HT-29 (cell line): ENCODE measurements at places on chromosomes 16 and 17. TPM values are rescaled to one million over a fixed set of nuclear protein-coding genes. Genes with fewer than 3 reads are reported as not detected.

DNA sequence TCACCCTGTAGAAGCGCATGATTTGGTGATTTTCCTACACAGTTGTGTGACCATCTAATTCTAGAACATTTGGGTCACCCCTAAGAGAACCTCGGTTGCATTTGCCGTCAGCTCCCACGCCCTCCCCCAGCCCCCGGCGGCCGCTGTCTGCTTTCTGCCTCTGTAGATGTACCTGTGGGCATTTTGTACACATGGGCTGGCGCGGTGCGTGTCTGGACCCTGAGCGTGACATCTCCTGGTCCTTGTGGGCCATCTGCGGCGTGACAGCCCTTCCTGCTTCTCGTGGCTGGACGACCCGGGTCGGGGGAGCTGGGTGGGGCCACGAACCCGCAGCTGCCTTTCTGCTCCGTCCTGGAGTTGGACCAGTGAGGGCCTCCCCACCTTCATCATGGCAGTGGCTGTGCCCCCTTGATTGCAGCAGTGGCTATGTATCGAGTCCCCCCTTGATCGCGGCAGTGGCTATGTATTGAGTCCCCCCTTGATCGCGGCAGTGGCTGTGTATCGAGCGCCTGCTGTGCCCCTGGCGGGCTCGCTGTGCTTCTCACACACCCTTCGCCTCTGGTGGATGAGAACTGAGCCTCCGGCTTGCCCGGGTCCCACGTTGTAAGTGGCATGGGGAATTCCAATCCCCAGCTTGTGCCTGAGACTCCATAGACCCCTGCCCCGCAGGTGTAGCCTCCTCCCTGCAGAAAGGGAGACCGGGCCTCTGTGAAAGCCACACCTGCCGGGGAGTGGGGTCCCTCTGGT is 24.1 kb downstream of the GSE1 start:
- no peak for DNase-seq

- DNase-seq = peak; percentile 25
Measured at GRCh38 chr16:17227278-17227677, 243.5 kb downstream of the XYLT1 start.

- DNase-seq = no peak
Measured at GRCh38 chr16:86205521-86206245, 304.6 kb upstream of the FOXF1 start.

DNA sequence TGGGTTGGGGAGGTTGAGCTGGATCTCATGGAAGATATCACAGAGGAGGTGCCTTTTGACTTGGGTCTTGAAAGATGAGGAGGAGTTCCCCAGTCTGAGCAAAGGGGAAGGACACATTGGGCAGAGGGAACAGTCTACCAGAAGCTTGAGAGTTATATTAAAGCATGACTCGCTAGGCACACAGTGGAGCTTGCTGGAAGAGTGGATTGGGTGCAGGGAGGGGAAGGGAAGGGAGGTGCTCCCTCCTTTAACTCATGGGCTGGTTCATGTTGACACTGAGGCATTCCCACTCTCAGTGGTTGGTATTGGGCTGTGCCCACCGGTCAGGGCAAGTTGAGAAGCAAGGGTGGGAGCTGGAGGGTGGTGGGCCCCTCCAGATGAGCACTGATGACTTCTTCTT is 5.9 kb downstream of the TMEM98 start:
- DNase-seq = no peak

DNA sequence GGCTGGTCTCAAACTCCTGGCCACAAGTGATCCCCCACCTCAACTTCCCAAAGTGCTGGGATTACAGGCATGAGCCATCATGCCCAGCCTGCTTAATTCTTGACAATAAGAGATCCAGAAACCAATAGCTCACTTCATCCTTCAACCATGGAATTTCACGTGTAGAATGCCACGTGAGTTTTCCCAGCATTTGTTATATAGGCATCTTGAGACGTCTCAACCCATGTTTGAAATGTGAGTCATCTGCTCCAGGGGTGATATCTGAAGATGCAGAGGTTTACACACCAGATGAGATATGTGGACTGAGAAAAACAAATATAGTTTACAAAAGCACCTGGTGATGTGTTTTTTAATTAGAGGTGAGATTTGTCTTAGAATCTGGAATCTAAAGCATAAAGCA is 7.1 kb downstream of the TEKT3 start:
- DNase-seq = no peak

DNA sequence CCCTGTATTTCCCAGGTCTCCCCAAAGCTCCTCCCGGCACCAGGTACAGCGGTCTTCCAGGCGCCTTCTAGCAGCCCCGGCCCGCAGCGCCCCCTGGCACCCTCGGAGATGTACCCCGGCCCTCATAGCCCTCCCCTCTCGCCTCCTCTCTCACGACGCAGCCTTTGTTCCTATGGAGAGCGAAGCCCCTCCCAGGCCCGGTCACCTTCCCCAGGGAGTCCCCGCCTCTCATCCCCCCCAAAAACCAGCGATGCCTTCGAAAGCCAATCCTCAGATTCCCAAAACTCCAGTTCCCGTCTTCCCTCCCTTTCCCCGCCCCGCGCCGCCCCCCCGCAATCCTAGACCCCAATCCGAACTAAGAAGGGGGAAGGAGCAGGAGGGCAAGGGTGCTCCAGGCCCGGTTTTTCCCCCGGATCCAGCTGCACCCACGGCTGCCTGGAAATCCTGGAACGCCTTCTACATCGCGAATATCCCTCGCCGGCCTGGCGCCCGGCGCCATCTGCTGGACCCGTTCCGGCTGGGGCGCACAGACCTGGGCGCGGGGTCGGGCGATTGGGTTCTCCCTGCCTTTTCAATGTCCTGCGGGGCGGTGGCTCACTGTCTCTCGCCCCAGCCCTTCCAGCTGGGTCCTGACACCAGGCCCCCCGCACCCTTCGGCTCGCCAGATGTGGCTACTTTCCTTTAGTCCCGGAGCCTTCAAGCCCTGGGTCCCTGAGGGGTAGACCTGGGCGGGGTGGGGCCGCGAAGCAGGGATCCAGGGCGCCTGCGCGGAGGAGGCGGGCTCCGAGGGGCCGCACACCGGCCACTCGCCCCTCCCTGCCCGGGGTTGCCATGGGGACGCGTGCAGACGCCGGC is at the start of gene DNAH2:
TSS of gene DNAH2 (plus strand) at position 844 of the 855 bp plus-strand sequence. CDS start 1,991 bp downstream, outside the sequence.
- DNase-seq = peak; percentile 67

DNA sequence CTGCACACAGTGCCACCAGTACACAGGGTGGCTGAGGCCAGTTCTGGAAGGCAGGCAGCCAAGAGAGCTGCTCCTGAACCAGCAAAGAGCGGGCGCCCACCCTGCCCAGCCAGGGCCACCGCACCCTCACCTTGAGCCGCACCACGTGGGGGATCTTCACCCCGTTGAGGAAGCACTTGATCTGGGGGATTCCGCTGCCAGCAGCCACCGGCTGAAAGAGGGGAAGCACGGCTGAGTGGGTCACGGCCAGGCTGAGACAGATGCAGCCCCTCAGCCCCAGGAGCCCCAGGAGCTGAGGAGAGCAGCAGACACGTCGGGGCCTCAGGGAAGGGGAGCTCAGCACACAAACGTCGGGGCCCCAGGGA is 14.6 kb upstream of the CCDC154 start:
- no peak for DNase-seq

The CRHR1 gene
- not detected in 2 replicates for total RNA-seq

DNA sequence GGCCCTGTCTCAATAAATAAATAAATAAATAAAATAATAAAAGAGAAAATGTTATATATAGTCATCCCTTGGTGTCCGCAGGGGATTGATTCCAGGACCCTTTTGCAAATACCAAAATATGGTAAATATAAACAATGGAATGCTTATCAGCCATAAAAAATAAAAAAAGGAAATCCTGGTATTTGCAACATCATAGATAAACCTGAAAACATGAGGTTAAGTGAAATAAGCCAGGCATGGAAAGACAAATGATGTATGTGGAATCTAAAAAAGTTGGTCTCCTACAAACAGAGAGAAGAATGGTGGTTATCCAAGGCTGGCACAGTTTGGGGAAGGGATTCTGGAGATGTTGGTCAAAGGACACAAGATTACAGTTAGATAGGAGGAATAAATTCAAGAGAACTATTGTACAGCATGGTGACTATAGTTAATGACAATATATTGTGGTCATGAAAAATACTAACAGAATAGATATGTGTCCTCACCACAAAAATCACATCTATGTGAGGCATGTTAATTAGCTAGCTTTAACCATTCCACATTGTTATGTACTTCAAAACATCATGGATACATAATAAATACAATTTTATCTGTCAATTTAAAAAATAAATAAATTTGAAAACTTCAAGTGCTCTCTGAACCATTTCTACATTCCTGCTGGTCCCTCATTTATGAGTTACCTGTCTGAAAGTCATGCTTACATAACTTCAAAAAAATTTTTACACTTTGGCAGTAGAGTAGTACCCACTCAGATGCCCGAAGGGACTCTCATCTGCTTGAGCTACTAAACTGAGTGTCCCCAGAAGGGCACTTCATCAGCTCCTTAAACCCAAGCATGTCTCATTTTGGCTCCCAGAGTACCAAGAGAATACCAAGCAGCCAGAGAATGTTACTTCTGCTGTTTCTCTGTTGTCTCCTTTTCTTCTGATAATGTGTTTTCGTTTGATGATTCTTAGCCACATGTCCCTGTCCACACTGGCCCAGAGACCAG is 26.6 kb downstream of the N4BP1 start:
- no peak for DNase-seq

The RAB26 gene
- total RNA-seq = 13.4 and 24.9 TPM in 2 replicates

GRCh38 chr17:57082441-57082840 is 2.6 kb upstream of the AKAP1 start:
- DNase-seq = no peak

- no peak for DNase-seq
Measured at GRCh38 chr17:61806936-61807335, 56.4 kb downstream of the BRIP1 start.

The UBE2I gene
- 90.1 and 116 TPM in 2 replicates for total RNA-seq

DNA sequence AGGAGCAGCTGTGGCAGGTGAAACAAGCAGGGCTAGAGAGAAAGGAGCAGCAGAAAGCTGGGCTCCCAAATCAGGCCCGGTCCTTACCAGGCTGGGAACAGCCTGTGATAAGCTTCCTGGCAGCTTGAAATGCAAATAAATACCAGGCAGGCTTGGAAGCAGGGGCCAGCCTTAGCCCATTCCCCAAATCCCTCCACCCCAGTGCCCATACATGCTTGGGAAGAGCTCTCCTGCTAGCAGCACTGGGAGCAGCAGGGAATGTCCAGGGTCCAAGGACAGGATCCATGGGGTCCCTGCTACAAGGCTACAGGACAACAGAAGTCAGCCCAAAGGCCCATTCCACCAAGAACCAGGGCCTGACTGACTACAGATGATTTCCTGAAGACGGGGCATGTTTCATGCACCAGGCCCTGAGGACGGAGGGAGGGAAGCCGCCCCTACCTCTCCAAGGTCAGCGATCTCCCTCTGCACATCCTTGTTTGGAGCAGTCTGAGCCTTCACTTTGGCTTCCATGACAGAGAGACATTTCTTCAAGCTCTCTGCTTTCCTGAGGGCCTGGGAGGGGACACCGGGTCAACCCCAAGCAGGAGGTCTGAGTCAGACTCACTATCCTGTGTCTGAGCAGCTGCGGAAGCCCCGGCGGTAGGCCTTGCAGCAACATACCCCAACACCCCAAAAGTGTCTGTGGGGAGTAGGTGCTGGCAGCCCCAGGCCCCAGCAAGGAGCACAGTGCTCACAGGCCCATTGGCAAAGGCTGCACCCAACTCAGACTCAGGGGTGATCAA is 2.6 kb upstream of the EXOSC6 start:
- DNase-seq = no peak

- DNase-seq = no peak
Measured at GRCh38 chr16:56606071-56606475, 2.3 kb upstream of the MT2A start.

The ITGA2B gene
- 0.05 TPM in 1 of 2 replicates, not detected in the other for total RNA-seq

DNA sequence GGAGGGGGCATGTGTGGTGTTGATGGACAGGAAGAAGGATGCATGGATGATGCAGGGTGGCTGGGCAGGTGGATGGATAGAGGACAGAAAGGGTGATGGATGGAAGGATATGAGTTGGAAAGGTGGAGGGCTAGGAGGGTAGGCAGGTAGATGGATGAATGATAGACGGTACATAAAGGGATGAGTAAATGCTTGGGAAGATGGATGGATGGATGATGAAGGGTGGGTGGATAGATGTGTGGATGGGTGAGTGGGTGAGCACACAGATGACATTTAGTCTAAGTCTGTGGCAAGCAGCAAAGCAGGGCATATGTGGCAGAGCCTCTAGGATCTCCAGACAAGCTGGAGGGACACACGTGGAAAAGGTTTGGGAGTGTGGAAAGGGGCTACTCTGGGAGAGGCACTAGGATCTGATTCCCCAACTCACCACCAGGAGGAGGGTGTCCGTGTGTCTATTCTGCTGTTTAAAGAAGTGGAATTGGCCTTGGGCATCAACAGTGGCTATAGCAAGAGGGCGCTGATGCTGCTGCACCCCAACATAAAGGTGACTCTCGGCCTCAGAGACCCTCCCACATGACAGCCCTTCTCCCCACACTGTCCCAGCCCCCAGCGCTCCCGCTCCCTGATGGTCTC is 8.2 kb downstream of the PLD2 start:
- peak; percentile 56 for DNase-seq

The ITGAL gene
- total RNA-seq = not detected in 2 replicates

DNA sequence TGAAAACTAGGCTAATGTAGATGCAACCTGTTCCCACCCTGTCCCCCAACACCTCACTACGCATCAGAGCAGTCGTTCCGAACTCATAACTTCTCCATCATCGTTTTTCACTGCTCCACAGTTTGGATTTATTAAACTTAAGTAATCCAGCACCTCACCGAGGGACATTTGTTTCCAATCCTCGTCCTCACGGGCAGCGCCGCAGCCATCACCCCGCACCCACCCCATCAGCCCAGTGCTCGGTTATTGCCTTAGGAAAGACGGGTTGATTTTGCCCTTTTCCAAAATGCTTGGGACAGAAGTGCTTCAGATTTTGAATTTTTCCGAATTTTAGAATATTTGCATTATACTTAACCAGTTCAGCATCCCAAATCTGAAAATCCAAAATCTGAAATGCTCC is 71.0 kb upstream of the DOC2B start:
- no peak for DNase-seq

DNA sequence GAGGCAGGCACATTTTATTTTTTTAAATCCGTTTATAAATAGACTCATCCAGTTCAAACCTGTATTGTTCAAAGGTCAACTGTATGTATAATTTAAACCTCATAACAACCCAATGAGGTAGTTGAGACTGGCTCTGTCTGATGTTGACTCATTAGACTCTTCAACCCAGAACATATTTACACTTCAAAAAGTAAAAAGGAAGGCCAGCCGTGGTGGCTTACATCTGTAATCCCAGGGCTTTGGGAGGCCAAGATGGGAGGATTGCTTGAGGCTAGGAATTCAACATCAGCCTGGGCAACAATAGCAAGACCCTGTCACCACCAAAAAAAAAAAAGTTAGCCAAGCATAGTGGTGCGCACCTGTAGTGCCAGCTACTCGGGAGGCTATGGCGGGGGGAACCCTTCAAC is 32.5 kb upstream of the DHRS7B start:
- DNase-seq = no peak

The COX6A2 gene
- not detected in 2 replicates for total RNA-seq

GRCh38 chr17:34578016-34578415 is 1.4 kb upstream of the TMEM132E start:
- DNase-seq = no peak

The TBC1D26 gene
- total RNA-seq = not detected in 2 replicates
